Daoy (cell line): ENCODE measurements at places on chromosomes 5 and 9. TPM values are rescaled to one million over a fixed set of nuclear protein-coding genes. Genes with fewer than 3 reads are reported as not detected.

NR5A1 gene
- not detected in 2 replicates for total RNA-seq

GCNT1 gene
- total RNA-seq = 5.5 and 6.4 TPM in 2 replicates

DRD1 gene
- 0.06 TPM in 2 replicates for total RNA-seq

GPR151 gene
- not detected in 2 replicates for total RNA-seq

DIPK1B gene
- 6.6 and 6.8 TPM in 2 replicates for total RNA-seq

TSLP gene
- total RNA-seq = 0.03 TPM in 1 of 2 replicates, not detected in the other

ZNF483 gene
- 3.1 and 7.6 TPM in 2 replicates for total RNA-seq

RASEF gene
- total RNA-seq = 7.4 and 9.2 TPM in 2 replicates

SPINK6 gene
- total RNA-seq = not detected in 2 replicates

TAF11L12 gene
- total RNA-seq = not detected in 2 replicates

PDCD1LG2 gene
- 6.9 and 11.5 TPM in 2 replicates for total RNA-seq

PHF24 gene
- total RNA-seq = 0.11 TPM in 1 of 2 replicates, not detected in the other

PCDHGA8 gene
- total RNA-seq = 0.06 TPM in 1 of 2 replicates, not detected in the other

PCDHB8 gene
- 6.7 and 8.3 TPM in 2 replicates for total RNA-seq

CTXN3 gene
- not detected in 2 replicates for total RNA-seq

SMAD5 gene
- total RNA-seq = 57.1 and 120 TPM in 2 replicates

LHX6 gene
- total RNA-seq = 0.69 and 1.5 TPM in 2 replicates

ENC1 gene
- total RNA-seq = 66.7 and 74.6 TPM in 2 replicates

MRRF gene
- 50.6 and 61.0 TPM in 2 replicates for total RNA-seq

ADAMTS2 gene
- 0.27 and 0.46 TPM in 2 replicates for total RNA-seq

CKMT2 gene
- total RNA-seq = not detected in 2 replicates

LCN6 gene
- total RNA-seq = not detected in 2 replicates

FCN2 gene
- total RNA-seq = not detected in 2 replicates

PCDHGA6 gene
- 0.24 and 0.46 TPM in 2 replicates for total RNA-seq
